Midbrain (tissue), 1 donor: ENCODE measurements at places on chromosomes 2 and 18.

- DNase-seq = no peak
Observed at GRCh38 chr2:59677158-59677557, 876.3 kb downstream of the BCL11A start.

DNA sequence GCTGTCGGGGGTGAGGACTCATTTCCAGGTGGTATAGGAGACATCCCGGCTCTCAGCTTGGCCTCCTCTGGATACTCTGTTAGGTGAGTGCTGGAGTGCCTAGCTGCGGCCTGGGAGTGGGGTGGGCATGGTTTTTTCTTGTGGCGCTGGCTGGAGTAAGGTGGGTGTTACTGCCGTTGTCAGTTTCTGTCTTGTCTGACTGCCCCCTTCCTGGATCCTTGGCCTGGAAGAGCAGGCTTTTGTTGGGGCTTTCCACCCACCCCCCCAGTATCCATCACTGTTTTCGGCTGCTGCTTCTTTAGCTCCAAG lies 69.2 kb downstream of the DGKD start:
- DNase-seq = no peak

GRCh38 chr2:62460175-62460574 lies 45.8 kb downstream of the TMEM17 start:
- no peak for DNase-seq

DNA sequence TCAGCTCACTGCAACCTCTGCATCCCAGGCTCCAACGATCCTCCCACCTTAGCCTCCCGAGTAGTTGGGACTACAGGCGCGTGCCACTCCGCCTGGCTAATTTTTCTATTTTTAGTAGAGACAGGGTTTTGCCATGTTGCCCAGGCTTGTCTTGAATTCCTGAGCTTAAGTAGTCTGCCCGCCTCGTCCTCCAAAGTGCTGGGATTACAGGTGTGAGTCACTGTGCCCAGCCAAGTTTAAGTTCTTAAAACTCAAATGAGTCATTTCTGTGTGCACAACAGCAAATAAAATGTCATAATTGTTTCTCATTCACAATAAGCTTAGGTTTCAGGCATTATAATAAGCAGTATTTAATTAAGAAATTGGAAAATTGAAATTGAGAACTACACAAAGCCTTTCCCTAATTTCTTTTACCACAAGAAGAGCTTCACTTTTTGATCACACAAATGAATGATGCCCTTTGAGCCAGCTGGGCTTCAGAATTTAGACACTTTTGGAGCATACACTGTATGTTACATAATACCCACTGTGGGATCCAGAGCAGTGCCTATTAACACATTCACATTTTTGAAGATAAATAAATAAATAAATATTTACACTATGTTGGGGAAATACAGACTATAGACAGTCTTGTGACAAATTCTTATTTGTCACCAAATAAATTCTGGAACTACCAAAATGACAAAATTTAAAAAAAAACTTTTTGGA lies 8.6 kb upstream of the ME2 start:
- DNase-seq = no peak

GRCh38 chr2:72415781-72416475 lies 268.3 kb upstream of the CYP26B1 start:
- DNase-seq = no peak

- DNase-seq = no peak
Observed at GRCh38 chr18:46414863-46415262, 242.2 kb downstream of the LOXHD1 start.

DNA sequence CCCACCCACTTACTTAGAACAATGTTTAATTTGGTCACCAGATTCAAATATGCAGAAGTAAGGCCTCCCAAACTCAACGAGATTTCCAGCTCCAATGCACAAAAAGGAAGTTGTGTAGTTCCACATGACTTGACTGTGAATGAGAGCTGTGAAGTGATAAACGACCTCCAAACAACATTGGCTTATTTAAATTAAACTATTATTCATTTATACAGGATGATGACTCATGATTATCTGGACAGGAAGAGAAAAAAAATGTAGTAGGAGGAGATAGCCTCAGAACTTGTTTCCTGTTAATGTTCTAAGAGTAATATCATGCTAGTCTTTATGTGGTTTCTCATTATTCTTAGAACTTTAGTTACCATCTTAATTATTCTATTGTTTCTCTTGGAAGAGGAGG lies 237.3 kb downstream of the C1D start:
- DNase-seq = no peak

DNA sequence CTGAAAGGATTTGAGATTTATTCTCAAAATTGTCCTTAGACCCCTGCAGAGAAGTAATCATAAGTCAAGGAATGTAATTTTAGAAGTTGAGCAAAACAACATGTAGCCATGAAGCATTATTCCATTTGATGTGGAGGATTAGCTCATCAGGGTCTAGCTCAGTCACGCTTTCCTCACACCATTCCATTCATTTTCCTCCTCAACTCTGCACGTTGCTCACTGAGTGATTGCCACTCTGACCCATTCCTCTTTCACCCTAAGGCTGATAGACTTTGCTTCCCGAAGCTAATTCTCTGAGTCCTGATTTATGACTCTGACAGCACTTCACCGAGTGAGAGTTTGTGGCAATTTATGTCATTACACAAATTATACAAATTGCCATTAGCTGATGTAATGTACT lies 820.6 kb upstream of the PIK3C3 start:
- no peak for DNase-seq

- no peak for DNase-seq
Observed at GRCh38 chr2:1581965-1582625, 162.2 kb downstream of the PXDN start.

- DNase-seq = no peak
Observed at GRCh38 chr2:72846171-72847095, 20.6 kb upstream of the EXOC6B start.

DNA sequence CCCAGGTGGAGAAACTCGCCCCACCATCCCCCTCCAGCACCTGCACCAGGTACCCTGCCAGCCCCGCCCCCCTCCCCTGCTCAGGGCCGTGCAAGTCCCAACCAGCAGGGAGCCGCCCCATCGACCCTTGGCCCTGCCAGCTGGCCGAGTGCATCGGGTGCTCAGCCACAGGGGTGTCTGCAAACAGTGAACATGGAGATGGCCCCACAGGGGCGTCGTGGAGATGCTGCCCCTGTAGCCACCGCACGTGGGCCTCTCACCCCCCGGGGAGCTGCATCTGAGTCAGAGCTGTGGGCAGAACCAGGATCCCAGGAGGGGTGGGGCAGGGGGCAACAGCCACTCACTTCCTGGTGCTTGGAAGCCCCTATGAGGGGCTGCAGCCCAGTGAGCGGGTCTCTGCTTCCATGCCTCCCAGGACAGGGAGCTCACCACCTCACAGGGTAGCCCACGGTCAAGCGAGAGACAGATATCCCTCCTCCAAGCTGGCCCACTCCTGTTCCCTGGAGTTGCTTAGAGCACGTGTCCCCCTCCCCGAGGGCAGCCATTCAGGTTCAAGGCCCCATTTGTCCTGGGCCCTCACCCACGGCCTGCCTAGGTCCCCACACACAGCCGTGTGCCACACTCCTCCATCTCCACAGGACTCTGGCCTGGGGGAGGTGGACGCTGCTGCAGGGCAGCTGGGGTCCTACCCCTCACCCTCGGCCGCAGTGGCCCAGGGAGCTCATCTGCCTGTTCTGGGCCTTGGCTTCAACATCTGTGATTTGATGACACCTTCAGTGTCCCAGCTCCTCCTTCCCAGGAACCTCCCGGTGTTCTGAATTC lies 1.1 kb upstream of the MAB21L4 start:
- DNase-seq = no peak
